ENCODE measurements at places on chromosomes 6 and 20.

- DNase-seq = no peak
Measured at GRCh38 chr20:45998761-45999160, 9.9 kb upstream of the MMP9 start.

DNA sequence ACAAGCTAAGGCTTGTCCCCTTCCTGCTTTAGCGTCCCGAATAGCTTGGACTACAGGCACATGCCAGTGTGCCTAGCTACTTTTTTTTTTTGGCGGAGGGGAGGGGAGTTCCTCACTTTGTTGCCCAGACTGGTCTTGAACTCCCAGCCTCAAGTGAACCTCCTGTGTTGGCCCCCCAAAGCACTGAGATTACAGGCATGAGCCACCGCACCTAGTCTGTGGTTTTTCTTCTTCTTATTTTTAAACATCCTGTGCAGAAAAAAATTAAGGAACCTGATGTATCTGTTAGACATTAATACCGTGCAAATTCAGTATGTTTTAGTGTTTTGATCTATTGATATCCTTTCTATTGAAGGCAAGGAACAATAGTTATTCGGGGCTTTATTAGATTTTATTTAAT, 25.7 kb downstream of the HIVEP1 start:
- DNase-seq = no peak

GRCh38 chr6:147805155-147805554, 296.7 kb downstream of the SAMD5 start:
- no peak for DNase-seq

DNA sequence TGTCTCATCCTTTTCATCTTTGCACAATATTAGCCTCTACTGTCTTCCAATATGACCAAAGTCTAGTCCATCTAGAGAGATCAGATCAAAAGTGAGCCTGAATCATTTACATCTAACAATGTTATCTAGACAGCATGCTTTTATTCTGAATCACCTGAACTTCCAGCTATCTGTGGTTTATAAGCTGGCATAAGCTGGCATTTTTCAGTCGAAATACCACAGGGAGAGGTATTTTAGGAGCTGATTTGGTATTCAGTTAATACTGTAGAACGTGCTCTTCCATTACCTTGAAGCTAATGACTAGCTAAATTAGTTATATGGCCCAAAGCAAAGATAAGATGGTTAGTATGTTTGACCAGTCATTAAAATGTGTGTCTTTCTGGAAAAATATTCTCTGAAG, 188.3 kb upstream of the AGPAT4 start:
- DNase-seq = no peak

DNA sequence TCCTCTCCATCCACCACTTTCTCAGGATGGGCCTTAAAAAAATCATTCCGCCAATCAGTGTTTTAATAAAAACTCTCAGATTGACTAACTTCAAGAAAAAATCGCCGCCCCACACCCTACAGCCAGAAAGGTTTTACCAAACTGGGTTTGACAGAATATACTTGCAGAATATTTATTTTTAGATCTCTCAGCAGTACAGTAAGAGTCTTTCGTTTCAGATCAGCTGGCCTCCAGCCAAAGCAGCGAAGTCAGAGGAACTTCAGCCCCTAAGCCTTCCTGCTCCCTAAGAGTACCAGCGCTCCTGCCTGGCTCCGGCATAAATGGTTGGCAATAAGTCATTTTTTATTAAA, 24.7 kb downstream of the TBC1D7 start:
- no peak for DNase-seq
